ENCODE measurements at places on chromosomes 11 and 22.

- no peak for DNase-seq
Observed at GRCh38 chr11:130514316-130514715, 65.9 kb downstream of the ADAMTS15 start.

DNA sequence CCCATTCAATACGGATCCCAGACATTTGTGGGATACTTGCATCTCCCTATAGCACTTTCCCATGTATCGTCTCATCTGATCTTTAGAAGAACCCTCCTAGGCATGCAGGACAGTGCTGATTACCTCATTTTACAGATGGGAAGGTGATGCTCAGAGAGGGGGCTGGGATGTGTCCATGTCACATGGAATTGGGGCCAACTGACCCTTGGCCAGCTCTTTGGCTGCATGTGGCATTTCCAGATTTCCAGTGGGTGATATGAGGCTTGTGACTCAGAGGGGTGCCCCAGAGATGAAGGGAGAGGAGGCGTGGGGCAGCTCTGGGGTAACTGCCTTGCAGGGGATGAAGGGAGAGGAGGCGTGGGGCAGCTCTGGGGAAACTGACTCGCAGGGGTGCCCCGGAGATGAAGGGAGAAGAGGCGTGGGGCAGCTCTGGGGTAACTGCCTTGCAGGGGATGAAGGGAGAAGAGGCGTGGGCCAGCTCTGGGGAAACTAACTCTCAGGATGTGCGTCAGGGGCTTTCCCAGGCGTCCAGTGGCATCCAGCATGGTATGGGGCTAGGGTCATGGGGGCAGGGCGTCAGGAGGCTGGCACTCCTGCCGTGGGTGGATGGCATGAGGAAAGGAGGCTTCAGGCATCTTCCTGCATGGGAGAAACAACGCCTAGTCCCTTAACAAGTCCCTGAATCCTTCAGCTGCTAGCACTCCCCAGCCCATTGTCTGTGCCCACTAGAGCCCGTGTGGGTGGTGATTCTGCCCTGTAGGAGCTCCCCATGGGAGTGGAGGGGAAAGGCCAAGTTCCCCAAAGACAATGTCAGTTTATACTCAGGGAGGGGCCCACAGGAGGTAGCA, 11.9 kb upstream of the CERK start:
- DNase-seq = no peak

GRCh38 chr11:10320736-10321465, 16.0 kb downstream of the ADM start:
- no peak for DNase-seq

- DNase-seq = no peak
Observed at GRCh38 chr22:29071261-29072045, 1.4 kb upstream of the KREMEN1 start.

GRCh38 chr22:42283278-42284201, 13.1 kb upstream of the TCF20 start:
- DNase-seq = no peak
